ENCODE measurements at places on chromosomes 3 and 15.

DNA sequence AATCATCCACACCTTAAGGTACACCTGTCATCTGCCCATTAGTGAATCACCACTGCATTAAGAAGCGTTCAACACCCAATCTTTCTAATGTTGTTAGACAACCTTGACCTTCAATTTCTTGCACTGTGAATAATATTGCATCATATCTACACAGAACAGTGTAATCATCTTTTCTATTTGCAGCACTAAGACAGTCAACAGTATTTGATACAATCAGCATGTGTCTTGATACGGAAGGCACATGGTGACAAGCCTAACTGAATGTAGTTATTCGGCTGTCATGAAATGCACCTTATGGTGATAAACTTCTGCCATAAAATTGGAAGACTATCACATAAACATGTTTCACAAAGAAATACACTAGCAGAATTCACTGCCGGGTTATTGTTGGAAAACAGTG is 253.9 kb upstream of the THRB start:
- DNase-seq = no peak

DNA sequence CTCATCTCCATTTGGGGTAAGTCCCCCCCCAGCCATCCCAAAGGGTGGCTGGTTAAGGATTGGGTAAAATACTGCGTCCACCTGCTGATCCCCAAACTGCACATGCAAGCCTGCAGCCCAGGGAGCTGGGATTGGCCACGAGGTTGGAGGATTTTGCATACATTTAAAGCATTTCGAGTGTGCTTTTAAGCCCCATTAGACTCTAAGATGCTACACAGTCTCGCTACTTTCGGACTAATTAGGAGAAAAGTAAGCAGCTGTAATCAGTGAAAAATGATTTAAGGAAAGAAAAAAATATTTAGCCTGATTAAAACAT is 23.9 kb downstream of the SLC6A6 start:
- DNase-seq = no peak

DNA sequence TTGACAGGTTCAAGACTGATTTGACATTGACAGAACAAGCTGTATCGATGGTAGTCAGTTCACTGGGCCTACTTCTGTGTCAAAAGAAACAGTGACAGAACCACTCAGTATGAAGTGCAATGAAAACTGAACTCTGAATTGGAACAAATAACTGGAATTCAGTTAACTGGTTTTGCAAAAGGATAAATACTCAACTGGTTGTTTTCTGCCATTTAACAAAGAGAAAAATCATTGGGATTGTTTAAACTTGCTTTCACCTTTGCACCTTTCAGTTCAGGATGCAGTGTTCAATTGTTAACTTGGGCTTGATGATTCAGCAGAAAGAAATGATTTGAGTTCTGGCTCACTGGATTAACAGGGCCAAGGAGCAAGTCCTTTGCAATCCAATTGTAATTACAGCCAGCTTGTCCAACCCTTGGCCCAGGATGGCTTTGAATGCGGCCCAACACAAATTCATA is 4.9 kb downstream of the BTD start:
- no peak for DNase-seq

- no peak for DNase-seq
Measured at GRCh38 chr15:37016231-37016630, 84.1 kb downstream of the MEIS2 start.

GRCh38 chr3:116815321-116815720 is 105.7 kb downstream of the TUSC7 start:
- no peak for DNase-seq

DNA sequence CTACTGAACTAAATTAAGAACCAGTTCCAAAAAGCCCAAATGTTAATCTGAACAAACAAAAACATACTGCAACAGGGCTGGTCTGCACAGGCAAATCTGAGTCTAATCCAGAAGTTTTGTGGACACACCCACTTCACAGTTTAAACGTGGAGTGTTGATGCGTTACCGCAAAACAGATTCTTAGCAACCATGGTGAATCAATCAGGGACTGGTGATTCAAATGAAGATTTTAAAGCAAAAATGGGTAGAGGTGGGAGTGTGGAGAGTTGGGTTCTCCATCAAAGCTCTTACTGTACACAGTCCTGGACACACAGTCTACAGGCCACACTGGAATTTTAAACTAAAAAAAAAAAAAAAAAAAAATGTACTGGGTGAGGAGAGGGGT is 5.2 kb downstream of the ANXA2 start:
- no peak for DNase-seq

DNA sequence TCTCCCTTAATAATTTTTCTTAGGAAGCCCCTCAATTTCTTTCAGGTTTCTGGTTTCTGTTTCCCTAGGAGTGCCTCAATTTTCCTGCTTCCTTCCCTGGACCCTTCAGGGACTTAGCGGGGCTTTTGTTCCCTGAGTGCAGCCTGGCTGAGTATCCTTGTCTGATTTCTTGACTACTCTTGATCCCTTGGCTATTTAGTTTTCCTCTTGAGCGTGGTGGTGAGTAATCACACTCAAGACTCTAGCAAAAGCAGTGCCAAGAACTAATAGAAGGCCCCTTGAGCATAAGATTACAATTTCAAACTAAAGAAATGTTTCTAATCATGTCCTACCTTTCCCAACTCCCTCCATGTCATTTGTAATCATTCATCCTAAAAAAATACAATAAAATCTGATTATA is 94.3 kb upstream of the C3orf80 start:
- DNase-seq = no peak

GRCh38 chr3:127773752-127774395 is 48.4 kb downstream of the MGLL start:
- no peak for DNase-seq

Data from activated CD4-positive, CD25-positive, alpha-beta regulatory T cell (primary cell).